NCI-H1417 treated with DMSO at 0.1 percent for 48 hours (cell line): ENCODE measurements at places on chromosomes 16 and 17.

- DNase-seq, result no peak
Observed at GRCh38 chr17:42068979-42069378, 18.6 kb upstream of the C17orf113 start.

- DNase-seq, result no peak
Observed at GRCh38 chr16:53864819-53865493, 161.0 kb downstream of the FTO start.

DNA sequence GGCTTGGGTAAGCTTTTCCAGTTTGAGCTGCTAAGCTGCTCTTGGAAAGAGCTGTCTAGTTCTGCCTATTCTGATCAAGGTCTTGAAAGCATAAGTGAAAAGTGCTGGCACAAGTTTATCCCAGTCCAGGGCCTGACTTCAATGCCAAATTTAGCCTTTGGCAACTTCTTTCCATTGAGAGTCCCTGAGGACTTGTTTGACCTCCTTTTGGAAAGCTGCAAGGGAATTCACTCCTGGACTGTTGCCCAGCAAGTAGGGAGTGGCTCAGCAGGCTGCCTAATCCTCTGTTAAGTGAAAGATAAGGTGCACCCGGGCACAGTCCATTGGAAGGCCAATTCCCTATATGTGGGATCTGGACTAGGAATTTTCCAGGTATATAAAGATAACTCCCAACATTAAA is 16.0 kb upstream of the TANC2 start:
- no peak for DNase-seq

- DNase-seq, result no peak
Observed at GRCh38 chr16:16861546-16861945, 482.6 kb downstream of the NPIPA7 start.

DNA sequence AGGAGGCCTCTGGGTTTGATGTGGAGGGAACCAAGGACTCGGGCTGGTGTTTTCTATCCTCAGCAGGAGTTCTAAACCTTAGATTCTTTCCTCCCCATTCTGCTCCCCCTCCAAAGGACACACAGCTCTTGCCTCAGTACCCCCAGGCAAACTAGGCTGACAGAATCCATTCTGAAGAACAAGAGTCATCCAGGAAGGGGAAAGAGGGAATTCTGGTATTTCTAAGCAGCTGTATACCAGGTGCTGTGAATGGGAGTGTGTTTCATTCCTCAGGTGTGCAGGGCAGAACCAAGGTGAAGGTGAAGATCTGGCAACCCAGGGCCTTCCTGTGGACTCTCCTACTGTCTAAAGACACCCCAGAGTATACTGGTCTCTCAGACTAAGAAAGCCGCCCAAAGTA is 4.1 kb downstream of the INPP5K start:
- no peak for DNase-seq

GRCh38 chr17:80882323-80882722 is 109.3 kb upstream of the CHMP6 start:
- DNase-seq, result no peak
